Thymus (tissue), 14 donors: ENCODE measurements at places on chromosomes 5 and 9. TPM values are rescaled to one million over a fixed set of nuclear protein-coding genes. Genes with fewer than 3 reads are reported as not detected.

- no peak for DNase-seq
These were observed 129.3 kb downstream of the C5orf15 start for GRCh38 chr5:133839090-133839489.

GRCh38 chr9:93058355-93059010, at the start of gene SUSD3:
TSS of gene SUSD3 (plus strand) at chr9:93058701. CDS start at chr9:93058743, 42 bp downstream.
- peak; percentile 61 for DNase-seq

DNA sequence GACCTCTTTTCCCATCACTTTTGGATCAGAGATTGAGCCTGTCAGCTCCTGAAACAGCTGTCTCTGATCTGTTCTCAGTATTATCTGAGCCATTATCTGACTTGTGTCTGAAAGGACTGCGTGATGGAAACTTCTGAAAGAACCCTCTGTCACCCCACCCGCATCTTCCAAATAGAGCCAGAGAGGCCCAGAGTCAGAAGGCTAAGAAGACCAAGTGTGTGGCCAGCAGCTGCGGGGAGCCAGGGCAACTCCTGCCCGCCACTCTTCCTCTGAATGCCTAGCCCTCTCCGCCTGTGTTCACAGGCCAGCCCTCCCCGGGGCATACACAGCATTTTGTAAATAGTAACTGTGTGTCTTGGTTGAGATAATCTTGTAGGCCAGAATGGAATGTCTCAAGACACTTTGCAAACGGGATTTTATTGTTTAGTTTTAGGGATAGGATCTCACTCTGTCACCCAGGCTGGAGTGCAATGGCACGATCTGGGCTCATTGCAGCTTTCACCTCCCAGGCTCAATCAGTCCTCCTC, 92.7 kb downstream of the AOPEP start:
- DNase-seq, result no peak

GRCh38 chr9:91395553-91396471, 27.8 kb downstream of the NFIL3 start:
- no peak for DNase-seq

USP20 gene
- 30.4 TPM for total RNA-seq

DNA sequence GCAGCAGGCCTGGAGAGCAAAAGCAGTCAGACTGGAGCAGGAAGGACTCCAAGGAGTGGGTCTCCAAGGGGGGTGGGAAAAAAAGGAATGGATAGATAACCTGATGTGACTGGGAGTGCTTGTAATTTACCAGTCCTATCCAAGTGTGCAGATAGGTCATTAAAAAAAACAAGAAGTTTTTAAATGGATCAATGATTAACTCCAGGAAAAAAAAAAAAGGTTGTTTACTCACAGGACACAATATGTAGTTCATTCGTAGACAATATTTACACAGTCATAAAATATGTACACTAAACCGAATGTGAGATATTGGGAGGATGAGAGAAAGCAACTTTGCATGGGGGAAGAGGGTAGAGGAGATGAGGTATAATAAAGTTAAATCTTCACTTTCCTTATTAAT, 20.4 kb downstream of the ZBTB5 start:
- DNase-seq, result no peak

DNA sequence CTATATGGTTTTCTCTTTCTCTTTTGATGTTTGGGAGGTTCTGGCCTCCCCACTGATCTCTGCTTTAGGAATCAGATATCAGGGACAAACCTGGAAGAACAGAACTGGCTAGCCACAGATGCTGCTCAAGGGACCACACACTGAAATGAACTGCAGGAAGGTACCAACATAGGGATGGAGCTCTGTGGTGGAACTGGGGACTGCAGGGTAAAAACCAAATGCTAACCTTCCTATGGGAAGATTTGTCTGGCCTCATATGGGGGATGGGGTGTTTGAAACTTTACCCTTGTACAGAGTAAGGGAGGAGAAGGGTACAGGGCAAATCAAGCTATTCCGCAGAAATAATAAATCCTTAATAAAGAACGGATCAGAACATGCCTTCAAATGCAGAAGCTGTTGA, 49.4 kb downstream of the ELOVL7 start:
- DNase-seq, result no peak

GRCh38 chr9:77679088-77679487, 31.0 kb upstream of the GNA14 start:
- DNase-seq, result no peak

- peak; percentile 91 for DNase-seq
These were observed 32.7 kb downstream of the ANXA2R start for GRCh38 chr5:43007246-43007910.

CLTA gene
- total RNA-seq, result 199 TPM

DNA sequence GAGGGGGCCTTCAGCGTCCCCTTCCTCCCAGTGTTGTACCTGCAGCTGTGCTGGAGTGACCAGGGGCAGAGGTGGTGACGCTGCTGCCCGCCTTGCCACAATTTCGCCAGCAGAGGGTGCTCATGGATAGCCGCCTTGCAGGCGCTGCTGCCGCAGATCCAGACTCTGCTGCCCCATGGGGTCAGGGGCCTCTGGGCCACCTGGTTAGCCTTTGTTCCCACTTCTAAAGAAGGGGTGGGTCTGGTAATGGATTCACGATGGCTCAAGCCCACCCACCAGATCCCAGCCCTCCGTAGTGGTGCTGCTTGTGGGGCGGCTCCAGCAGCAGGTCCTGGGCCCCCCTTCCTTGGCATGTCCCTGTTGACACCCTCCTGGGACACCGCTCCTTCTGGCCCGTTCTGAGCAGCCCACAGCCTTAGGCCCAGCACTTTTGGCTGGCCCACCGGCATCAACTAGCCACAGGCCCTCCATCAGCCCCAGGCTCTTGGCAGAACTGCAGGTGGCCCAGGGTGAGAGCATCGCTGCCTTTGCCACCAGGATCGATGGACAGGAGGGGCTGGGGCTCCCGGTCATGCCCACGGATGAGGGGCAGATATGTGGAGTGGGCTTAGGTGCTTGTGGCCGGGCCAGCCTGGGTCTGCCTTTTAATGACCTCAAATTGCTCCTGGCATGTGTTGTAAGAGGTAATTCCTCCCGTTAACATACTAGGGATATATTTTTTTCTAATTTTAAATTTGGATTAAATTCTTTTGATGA, 57.2 kb downstream of the COL5A1 start:
- no peak for DNase-seq

DNA sequence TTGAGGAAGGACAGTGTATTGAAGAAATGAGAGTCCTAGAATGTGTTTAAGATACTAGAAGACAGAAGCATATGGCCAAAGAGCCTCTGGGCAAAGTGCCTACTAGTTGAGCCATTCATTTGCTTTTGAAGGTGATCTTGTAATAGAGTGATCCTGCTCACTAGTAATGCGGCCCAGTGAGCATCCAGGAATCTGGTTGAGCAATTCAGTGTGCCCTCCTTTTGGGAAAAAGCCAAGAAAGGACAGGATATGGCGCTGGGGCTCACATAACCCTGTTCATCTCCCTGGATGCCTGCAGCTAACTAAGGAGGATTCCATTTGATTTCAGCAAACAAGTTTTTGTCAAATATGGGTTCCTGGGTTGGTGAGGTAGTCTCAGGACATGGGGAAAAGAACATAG, 16.3 kb downstream of the ADAM19 start:
- DNase-seq, result no peak

CREBRF gene
- 16.7 TPM for total RNA-seq

GRCh38 chr5:154895606-154896561, 37.5 kb downstream of the CNOT8 start:
- DNase-seq, result no peak

DNA sequence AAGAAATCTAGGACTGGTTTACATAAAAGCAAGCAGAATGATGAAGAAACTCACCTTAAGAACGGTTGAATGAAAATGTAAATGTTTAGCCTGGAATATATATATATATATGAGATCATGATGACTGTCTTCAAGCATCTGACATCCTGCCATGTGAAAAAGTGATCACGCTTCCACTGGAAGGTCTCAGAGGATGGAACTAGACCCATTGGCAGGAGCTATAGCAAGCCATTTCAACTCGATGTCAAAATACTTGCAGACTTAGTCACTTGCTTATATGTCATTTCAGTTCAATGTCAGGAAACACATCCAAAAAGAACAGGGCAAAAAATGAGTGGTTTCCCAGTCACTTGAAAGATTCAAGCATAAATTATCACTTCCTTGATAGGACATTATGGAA, 22.2 kb upstream of the TMEM161B start:
- no peak for DNase-seq

SPATA31C1 gene
- total RNA-seq, result not detected

DNA sequence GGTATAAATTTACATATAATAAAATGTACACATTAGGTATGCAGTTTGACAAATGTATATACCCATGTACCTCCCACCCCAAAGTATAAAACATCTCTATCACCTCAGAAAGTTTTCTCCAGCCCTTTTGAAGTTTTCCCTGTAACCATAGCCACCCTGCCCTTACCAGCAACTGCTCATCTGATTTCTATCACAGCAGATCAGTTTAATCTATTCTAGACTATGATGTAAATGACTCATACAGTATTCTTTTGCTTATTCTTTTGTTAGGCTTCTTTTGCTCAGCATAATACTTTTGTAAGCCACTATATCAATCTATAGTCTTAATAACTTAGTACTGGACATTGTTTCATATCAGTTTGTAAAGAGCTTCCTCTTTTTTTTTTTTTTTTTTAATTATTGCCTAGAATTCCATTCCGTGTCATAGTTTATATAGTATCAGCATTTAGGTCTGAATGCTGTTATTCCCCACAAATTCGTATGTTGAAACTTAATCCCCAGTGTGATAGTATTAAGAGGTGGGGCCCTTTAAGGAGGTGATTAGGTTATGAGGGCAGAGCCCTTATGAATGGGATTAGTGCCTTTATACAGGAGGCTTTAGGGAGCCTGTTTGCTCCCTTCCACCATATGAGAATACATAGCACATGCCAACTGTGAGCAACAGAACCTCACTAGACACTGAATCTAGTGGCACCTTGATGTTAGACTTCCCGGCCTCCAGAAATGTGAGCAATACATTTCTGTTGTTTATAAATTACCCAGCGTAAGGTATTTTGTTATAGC, 20.3 kb downstream of the MELK start:
- DNase-seq, result no peak

GRCh38 chr5:72214168-72214567, 105.9 kb downstream of the MRPS27 start:
- DNase-seq, result no peak

WDR31 gene
- 0.76 TPM for total RNA-seq

PLK2 gene
- 24.6 TPM for total RNA-seq

KCTD16 gene
- 0.09 TPM for total RNA-seq

- DNase-seq, result no peak
These were observed 36.3 kb downstream of the PCDHAC2 start for GRCh38 chr5:141002605-141002965.

OR13C8 gene
- total RNA-seq, result not detected
